ENCODE measurements at places on chromosomes 13 and 19. TPM values are rescaled to one million over a fixed set of nuclear protein-coding genes. Genes with fewer than 3 reads are reported as not detected.
A peak's percentile ranks its signal among the peaks of the same experiment; 100 is the strongest.

DNA sequence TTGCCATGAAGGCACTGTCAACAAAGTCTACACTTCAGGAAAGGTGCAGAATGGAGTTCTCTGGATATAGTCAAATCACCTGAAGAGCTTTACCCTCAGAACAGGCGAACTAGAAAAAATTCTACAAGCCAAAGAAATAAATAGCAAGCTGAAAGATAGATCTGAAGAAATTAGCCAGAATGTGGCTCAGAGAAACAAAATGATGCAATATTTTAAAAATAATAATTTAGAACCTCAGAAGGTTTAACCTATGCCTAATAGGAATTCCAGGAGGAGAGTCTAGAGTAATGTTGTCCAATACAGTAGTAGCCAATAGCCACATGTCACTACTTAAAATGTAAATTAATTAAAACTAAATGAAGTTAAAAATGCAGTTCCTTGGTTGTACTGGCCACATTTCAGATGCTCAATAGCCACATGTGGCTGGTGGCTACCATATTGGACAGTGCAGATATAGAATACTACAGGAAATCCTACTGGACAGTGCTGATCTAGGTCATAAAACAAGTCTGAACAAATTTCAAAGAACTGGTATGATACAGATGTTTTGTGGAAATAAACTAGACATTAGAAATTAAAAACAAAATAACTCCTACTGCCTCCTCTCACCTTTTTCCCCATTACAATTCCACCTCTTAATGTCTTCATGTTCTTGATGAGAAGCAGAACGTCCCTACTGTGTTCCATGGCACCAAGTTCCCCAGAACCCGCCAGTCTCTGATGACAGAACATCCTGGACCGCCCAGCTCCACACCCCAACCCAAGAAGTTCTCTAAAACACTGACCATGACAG, 679 bp upstream of the CDADC1 start:
- H3K4me3 ChIP-seq, result peak overlapping the region; percentile 90
- H3K27me3 ChIP-seq, result no peaks in the 10 kb centered on the region
- H3K36me3 ChIP-seq, result peaks cover 8% of the 10 kb centered on the region
- H3K27ac ChIP-seq, result peak overlapping the region; percentile 97

The TMTC4 gene
- total RNA-seq, result 13.3 TPM

GRCh38 chr19:2678044-2678671, 24.3 kb downstream of the GNG7 start:
- no peaks in the 10 kb centered on the region for H3K36me3 ChIP-seq
- no peaks in the 10 kb centered on the region for H3K4me1 ChIP-seq
- no peak overlapping the region for H3K27ac ChIP-seq
- no peak overlapping the region for H3K4me3 ChIP-seq
- no peak for DNase-seq

- H3K4me1 ChIP-seq, result no peaks in the 10 kb centered on the region
- H3K27me3 ChIP-seq, result peaks cover 5% of the 10 kb centered on the region
- DNase-seq, result no peak
- no peak overlapping the region for H3K4me3 ChIP-seq
- H3K36me3 ChIP-seq, result no peaks in the 10 kb centered on the region
- no peak overlapping the region for H3K27ac ChIP-seq
Measured at GRCh38 chr13:36683701-36684100, 9.9 kb downstream of the SERTM1 start.

The CBLC gene
- not detected for total RNA-seq

The SLAIN1 gene
- 26.5 TPM for total RNA-seq

DNA sequence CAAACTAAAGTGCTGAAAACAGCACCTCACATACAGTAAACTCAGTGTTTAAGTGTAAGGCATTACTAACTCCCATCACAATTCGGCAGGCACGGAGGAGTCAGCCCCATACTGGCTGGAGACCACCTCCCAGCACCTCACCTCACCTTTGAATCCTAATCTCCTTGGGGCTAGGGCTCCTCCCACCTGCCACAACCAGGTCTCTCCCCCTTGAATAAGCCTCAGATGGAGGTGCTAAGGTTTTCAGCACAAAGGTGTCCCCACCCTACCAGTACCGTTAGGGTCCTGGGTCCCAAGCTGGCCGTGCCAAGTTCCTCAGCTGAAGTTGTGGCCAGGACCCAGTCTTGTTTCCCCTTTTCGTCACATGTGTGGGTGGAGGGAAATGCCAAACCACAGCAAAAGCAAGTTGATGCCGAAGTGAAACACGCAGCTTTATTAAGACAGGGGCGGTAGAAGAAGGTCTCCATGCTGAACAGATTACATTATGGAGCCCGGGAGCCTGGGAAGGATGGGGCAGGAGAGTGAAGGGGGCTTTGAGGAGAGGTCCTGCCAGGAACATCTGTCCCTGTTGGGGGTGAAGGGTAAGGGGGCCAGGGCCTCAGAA, at the start of gene IGFLR1:
IGFLR1 (minus strand) TSS at position 332 of the 604 bp plus-strand sequence. CDS start 1,272 bp downstream, outside the sequence.
- H3K4me3 ChIP-seq, result peak within 1 kb of the TSS; percentile 87
- peak; percentile 94 for DNase-seq
- H3K36me3 ChIP-seq, result peaks cover 48% of the 10 kb centered on the region
- H3K4me1 ChIP-seq, result peaks cover 34% of the 10 kb centered on the region
- H3K27ac ChIP-seq, result peak within 1 kb of the TSS; percentile 97
- no peaks in the 10 kb centered on the region for H3K27me3 ChIP-seq

The ZNF497 gene
- 1.3 TPM for total RNA-seq

GRCh38 chr13:90968166-90968904, 379.2 kb upstream of the MIR17HG start:
- DNase-seq, result peak; percentile 5
- H3K4me1 ChIP-seq, result no peaks in the 10 kb centered on the region
- no peaks in the 10 kb centered on the region for H3K27me3 ChIP-seq
- no peak overlapping the region for H3K27ac ChIP-seq
- no peak overlapping the region for H3K4me3 ChIP-seq

The SPRED3 gene
- 0.69 TPM for total RNA-seq

DNA sequence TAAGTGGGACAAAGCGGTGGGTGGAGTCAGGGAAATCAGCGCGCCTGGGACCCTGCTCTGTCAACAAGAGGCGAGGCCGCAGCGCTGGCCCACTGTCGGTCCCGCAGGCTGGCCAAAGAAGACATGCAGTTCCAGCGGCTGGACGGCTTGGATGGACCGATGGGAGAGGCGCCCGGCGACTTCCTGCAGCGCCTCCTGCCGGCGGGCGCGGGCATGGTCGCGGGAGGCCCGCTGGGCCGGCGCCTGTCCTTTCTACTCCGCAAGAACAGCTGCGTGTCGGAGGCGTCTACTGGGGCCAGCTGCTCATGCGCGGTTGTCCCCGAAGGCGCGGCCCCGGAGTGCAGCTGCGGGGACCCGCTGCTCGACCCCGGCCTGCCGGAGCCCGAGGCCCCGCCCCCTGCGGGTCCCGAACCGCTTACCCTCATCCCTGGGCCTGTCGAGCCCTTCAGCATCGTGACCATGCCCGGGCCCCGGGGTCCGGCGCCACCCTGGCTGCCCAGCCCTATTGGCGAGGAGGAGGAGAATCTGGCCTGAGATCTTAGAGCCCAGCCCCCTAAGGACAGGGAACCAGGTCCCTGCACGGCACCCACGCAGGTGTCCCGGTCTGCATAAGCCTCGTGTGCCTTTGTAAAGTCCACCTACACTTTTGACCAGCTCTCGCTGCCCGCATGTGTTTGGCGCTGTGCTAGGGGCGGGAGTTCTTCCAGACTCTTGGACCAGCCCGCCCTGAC, 6.1 kb downstream of the BEST2 start:
- H3K4me3 ChIP-seq, result peak overlapping the region; percentile 41
- peaks cover 10% of the 10 kb centered on the region for H3K4me1 ChIP-seq
- peak; percentile 77 for DNase-seq
- no peak overlapping the region for H3K27ac ChIP-seq
- H3K27me3 ChIP-seq, result peaks cover 18% of the 10 kb centered on the region

- H3K4me3 ChIP-seq, result no peak overlapping the region
- no peak overlapping the region for H3K27ac ChIP-seq
- no peaks in the 10 kb centered on the region for H3K36me3 ChIP-seq
- H3K4me1 ChIP-seq, result peaks cover 8% of the 10 kb centered on the region
- H3K27me3 ChIP-seq, result peaks cover 13% of the 10 kb centered on the region
Measured at GRCh38 chr19:51246164-51246552, 4.7 kb upstream of the SIGLECL1 start.

The FUT1 gene
- 0.09 TPM for total RNA-seq

DNA sequence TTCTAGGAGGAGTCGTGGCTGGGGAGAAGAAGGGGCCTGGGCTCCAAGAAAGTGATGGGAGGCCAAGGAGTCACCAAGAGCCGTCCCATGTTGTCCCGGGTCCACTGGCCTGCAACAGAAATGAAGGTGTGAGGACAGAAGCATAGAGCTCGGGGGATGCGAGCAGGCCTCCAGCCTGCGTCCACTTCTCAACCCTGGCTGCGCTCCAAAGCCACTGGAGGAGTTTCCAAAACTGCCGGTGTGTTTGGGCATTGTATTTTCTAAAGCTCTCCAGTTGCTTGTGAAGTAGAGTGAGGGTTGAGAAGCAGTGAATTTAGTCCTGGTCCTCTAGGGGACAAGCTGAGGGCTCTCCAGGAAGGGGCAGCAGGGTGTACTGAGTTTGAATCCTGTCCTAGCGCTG, 13.0 kb downstream of the FFAR2 start:
- H3K4me1 ChIP-seq, result peaks cover 27% of the 10 kb centered on the region
- H3K27me3 ChIP-seq, result no peaks in the 10 kb centered on the region
- H3K4me3 ChIP-seq, result no peak overlapping the region
- no peak for DNase-seq

- H3K27me3 ChIP-seq, result no peaks in the 10 kb centered on the region
- no peaks in the 10 kb centered on the region for H3K4me1 ChIP-seq
- no peak overlapping the region for H3K4me3 ChIP-seq
- DNase-seq, result no peak
Measured at GRCh38 chr13:111423168-111423785, 102.8 kb downstream of the TEX29 start.
